Nephron progenitor cell (in vitro differentiated cells): ENCODE measurements at places on chromosomes 3 and 15.

DNA sequence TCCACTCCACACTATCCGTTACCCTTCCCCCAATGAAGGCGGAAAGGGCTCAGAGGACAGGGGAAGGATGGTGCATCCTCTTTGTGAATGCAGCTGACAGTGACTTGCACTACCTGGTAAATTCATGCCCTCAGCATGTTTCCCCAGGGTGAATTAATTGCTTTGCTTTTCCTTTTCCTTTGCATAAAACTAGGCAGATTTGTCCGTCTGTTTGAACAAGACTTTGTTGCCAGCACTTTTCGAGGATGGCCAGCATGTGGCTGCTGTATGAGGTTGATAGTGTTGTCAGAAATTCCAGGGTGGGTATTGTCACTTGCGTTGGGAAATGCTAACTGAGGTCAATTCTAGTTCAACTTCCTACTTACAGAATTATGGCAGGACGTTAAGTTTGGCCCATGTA lies 79.0 kb upstream of the RARB start:
- no peak overlapping the region for H3K27ac ChIP-seq
- DNase-seq: no peak
- H3K27me3 ChIP-seq: peaks cover 9% of the 10 kb centered on the region
- H3K4me1 ChIP-seq: peaks cover 46% of the 10 kb centered on the region
- no peaks in the 10 kb centered on the region for H3K36me3 ChIP-seq

DNA sequence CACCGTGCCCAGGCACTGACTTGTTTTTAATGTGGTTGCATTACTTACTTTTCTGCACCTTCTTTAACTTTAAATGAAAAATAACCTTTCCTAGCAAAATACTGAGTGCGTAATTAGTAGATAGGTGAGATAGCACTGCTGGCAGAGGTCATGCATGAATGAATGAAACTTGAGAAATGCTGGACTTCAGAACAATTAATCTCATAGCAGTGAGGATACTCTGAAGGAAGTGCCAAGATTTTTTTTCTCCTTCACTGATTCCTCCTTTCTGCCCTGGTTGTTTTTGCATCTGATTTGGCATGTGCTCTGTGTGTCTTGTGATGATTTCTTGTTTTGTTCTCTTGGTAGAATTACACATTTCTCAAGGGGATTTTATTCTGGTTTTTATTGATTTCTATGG lies 378.9 kb downstream of the PTPRG start:
- peaks cover 56% of the 10 kb centered on the region for H3K4me1 ChIP-seq
- DNase-seq: no peak
- H3K4me3 ChIP-seq: no peak overlapping the region

DNA sequence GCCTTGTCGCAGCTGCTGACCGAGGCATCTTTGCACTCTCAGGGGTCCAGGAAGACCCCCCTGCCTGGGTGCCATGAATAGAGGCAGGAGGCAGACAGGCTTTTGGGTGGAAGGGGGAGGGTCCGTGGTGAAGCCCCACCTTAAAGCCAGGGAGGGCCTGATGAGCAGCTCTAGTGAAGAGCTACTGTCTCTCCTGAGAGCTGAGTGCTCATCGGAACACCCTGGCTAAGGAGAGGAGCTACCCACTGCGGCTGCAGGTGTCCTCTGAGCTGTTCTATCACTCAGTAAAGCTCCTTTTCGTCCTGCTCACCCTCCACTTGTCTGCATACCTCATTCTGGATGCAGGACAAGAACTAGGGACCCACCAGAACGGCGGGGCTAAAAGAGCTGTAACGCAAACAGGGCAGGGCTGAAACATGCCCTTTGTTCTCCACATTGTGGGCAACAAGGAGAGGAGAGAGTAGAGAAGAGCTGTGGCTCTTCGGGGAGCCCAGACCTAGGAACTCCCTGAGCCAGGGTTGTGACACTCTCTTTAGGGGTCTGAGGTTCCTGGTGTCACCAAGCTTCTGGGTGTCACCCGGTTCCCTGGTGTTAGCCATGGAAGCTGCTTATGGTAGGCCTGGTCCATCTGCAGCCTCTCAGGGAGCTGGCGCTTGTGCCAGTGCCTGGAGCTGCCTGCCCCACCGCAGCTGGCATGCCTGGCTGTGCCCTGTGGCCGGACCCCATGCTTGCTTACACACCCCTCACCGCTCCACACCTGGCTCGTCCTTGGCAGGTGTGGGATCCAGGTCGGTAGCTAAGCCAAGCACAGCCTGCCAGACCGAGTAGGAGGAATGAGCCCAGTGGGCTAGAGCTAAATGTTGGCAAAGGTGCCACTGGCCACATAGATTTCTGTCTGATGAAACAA lies 26.2 kb upstream of the TFG start:
- no peak overlapping the region for H3K27ac ChIP-seq
- H3K36me3 ChIP-seq: no peaks in the 10 kb centered on the region
- no peaks in the 10 kb centered on the region for H3K4me1 ChIP-seq

- DNase-seq: no peak
- H3K4me1 ChIP-seq: no peaks in the 10 kb centered on the region
- H3K4me3 ChIP-seq: no peak overlapping the region
- no peak overlapping the region for H3K27ac ChIP-seq
- H3K27me3 ChIP-seq: no peaks in the 10 kb centered on the region
- no peaks in the 10 kb centered on the region for H3K36me3 ChIP-seq
Measured at GRCh38 chr3:86547692-86548091, 443.3 kb downstream of the VGLL3 start.

DNA sequence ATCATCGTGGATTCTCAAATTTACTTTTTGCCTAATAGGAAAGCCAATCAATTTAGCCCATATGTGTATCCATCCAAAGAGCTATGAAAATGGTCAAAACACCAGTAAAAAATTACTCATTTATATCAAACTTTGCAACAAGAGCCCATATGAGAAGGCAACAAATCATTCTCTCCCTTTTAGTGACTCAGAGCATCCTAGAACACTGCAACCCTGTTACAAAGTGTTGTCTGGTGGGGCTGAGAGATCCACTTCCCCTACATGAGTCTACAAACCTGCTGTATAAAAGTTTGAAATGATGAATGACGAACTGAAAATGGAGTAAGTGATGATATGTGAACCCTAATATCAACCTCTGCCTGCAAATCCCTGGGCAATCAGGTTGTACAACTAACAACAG lies 23.3 kb downstream of the PDZRN3 start:
- no peaks in the 10 kb centered on the region for H3K27me3 ChIP-seq
- no peak overlapping the region for H3K4me3 ChIP-seq
- H3K4me1 ChIP-seq: peaks cover 5% of the 10 kb centered on the region
- no peak overlapping the region for H3K27ac ChIP-seq
- no peak for DNase-seq
- peaks cover 36% of the 10 kb centered on the region for H3K36me3 ChIP-seq

DNA sequence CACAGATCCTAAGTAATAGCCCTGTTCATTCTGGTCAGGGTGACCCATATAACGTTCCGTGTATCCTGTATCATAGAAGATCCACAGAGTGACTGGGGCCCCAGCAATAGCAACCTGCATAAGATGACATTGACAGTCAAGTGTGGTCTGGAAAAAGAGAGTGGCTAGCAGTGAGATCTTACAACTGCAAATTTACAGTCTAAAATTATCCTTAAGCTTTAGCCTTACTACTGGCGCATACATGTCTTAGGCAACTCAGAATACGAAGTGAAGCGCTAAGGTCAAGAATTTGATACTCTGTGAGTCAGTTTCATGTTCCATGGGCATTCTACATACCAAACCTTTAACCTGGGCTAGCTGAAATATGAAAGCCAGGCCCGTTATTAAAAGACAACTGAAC lies 29.2 kb upstream of the IGDCC4 start:
- H3K27me3 ChIP-seq: no peaks in the 10 kb centered on the region
- no peak overlapping the region for H3K4me3 ChIP-seq
- DNase-seq: no peak
- H3K27ac ChIP-seq: peak overlapping the region; percentile 49
- peaks cover 47% of the 10 kb centered on the region for H3K36me3 ChIP-seq
- no peaks in the 10 kb centered on the region for H3K4me1 ChIP-seq

- H3K4me3 ChIP-seq: no peak overlapping the region
- H3K36me3 ChIP-seq: no peaks in the 10 kb centered on the region
- DNase-seq: no peak
- H3K4me1 ChIP-seq: peaks cover 30% of the 10 kb centered on the region
- H3K27me3 ChIP-seq: peaks cover 17% of the 10 kb centered on the region
- no peak overlapping the region for H3K27ac ChIP-seq
Measured at GRCh38 chr3:13095408-13095937, 22.2 kb upstream of the IQSEC1 start.
